PC-9 (cell line): ENCODE measurements at places on chromosomes 13 and 19. TPM values are rescaled to one million over a fixed set of nuclear protein-coding genes. Genes with fewer than 3 reads are reported as not detected.
A peak's percentile ranks its signal among the peaks of the same experiment; 100 is the strongest.

ZNF701 gene
- 22.1 and 24.2 TPM in 2 replicates for total RNA-seq

- no peak for DNase-seq
These were observed 143.4 kb downstream of the CYSLTR2 start for GRCh38 chr13:48797127-48797526.

TUBA3C gene
- not detected in 2 replicates for total RNA-seq

- DNase-seq, result no peak
These were observed 1.1 kb downstream of the CLN5 start for GRCh38 chr13:76993021-76993420.

CUL4A gene
- 90.8 and 91.0 TPM in 2 replicates for total RNA-seq

ASF1B gene
- 67.4 and 71.2 TPM in 2 replicates for total RNA-seq

GRCh38 chr13:49777746-49778614, 14.5 kb downstream of the KPNA3 start:
- no peak for DNase-seq

DNA sequence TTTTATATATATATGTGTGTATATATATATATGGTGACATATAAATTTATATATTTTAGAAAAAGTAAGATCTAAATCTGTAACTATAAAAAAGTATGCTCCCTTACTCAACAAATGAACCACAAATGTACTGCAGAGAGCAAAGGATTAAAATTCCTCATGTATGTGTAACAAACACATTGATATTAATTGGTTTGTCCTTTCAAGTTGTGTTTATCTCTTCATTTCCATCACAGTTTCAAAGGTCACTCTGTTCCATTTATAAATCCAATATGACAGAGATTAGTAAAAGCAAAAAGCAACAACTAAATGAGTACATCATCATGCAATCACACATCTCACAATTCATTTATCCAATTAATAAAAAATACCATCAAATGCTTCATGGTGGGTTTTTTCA, 247.9 kb downstream of the DACH1 start:
- no peak for DNase-seq

GRCh38 chr13:36981156-36981743, 17.9 kb downstream of the ALG5 start:
- DNase-seq, result no peak

ZNF665 gene
- 6.8 and 11.2 TPM in 2 replicates for total RNA-seq

DNA sequence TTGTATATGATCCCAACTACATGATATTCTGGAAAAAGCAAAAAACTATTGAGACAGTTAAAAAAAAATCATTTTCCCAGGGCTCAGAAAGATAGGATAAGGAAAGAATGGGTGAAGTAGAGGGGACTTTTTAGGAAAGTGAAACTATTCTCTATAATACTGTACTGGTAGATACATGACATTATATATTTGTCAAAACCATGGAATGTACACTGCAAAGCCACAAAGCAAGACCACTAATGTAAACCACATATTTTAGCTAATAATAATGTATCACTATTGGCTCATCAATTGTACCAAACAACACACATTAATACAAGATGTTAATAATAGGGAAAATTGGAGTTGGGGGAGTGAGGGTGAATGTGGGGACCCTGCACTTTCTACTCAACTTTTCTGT, 182.6 kb downstream of the EFNB2 start:
- no peak for DNase-seq

GRCh38 chr13:19089315-19089714, 92.3 kb downstream of the TUBA3C start:
- DNase-seq, result no peak

- no peak for DNase-seq
These were observed 101.4 kb downstream of the ABCC4 start for GRCh38 chr13:95199896-95200295.

- no peak for DNase-seq
These were observed 32.3 kb downstream of the TSSK6 start for GRCh38 chr19:19482809-19483596.

- peak; percentile 64 for DNase-seq
These were observed 13.7 kb upstream of the GPR183 start for GRCh38 chr13:99320693-99321481.

FCER2 gene
- total RNA-seq, result not detected in 2 replicates

DNA sequence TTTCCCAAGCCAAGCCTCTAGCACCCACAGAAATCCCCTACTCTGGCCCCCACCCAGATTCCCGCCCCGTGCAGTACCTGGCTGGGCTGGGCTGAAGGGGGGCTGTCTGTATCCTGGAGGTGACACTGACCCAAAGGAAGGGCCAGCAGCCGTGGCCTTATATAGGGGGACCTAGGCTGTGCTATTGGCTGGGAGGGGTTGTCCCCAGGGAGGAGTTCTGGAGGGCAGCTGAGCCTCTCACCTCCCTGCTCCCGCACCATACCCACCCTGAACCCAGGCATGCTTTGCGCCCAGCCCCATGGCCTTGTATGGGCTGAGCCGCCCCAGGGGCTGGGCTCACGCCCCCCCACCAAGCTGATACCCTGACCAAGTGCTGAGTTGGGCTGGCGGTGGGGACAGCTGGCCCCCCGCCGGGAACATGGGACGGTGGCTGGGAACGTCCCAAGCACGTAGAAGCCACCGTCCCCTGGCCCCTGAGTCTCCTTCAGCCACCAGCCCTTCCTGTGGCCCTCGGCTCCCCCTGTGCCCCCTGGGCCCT, at the start of gene CKM:
CKM (minus strand) TSS at position 132 of the 538 bp plus-strand sequence. CDS start 3,162 bp downstream, outside the sequence.
- no peak for DNase-seq

DNA sequence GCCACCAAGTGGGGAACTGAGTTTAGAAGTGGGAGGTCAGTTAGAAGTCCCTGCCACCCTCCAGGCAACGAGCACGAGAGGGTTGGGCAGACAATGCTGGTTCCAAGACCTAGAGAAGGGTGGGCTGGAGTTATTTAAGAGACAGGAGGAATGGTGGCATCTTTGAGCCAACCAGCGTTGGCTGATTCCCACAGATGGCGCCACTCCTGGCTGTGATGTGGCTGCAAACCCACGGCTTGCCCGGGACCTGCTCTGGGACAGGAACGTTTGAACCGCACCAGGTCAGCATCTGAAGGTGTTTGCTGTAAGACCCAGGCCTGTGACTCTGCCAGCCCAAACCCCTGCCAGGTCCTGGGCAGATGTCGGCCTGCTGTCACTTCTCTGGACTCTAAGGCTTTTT, 42.8 kb downstream of the BICRA start:
- no peak for DNase-seq

GRCh38 chr19:51161266-51161665, 19.2 kb downstream of the SIGLEC7 start:
- no peak for DNase-seq

GRCh38 chr19:16283210-16284061, 41.2 kb upstream of the KLF2 start:
- no peak for DNase-seq

FBXO17 gene
- total RNA-seq, result 8.1 and 11.1 TPM in 2 replicates

NLRP4 gene
- 1.6 and 1.7 TPM in 2 replicates for total RNA-seq

URI1 gene
- total RNA-seq, result 52.4 and 56.0 TPM in 2 replicates

DNA sequence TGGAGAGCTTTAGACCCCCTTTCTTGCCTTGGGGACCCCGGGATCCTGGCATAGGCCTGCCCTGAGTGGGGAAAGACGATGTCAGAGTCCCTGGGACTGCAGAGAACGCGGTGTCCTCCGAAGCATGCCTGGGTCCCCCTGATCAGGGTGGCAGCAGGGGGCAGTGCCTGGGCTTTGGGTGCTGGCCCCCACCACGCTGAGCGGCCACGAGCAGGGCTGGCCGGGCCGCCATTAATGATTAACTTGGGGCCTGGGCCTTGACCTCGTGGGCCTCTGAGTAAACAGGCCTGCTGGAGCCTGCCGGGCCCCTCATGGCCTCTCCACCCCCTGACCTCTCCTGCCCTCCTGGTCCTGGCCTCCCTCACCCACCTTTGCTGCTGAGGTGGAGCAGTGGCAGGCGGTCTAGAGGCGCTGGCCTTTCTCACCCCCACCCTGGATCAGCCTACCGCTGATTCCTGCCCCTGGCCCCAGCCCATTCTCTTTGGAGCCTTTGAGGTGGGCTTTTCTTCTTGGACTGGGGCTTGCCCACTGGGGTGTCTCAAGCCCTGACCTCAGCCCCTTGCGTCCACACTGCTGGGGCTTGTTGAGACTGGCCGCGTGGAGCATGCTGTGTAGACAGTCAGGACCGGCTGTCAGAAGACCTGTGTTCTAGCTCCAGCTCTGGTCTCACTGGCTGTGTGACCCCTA, 26.3 kb downstream of the CEBPA start:
- no peak for DNase-seq

DNA sequence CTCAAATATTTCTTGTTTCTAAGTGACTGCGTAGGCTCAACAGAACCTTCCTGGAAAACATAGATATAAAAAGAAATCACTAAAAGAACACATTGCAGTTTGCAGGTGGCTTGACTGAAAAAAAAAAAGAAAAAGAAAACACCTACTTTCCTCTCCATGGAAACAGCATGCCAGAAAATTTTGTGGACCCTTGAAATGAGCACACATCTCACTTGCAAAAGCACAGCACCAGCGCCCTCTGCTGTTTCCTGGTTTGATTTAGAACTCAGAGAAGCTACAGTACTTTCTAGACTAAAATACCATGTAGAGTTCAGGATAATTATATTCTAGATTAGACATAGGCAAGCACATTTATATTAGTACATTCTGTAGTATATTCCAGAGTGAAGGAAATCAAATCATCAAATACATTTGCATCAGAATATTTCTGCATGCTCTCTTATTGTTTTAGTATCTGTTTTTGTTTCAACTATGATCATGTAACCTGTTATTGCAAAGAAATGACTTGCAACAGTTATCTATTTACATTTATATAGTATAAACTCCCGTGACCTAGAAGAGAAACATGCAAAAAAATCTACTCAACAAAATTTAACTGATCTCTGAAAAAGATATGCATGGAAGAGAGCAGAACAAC, 22.3 kb upstream of the XPO4 start:
- peak; percentile 48 for DNase-seq

- DNase-seq, result no peak
These were observed 7.1 kb upstream of the POU4F1 start for GRCh38 chr13:78610381-78610883.

- DNase-seq, result no peak
These were observed 15.6 kb downstream of the TUBGCP3 start for GRCh38 chr13:112572366-112572765.

DNA sequence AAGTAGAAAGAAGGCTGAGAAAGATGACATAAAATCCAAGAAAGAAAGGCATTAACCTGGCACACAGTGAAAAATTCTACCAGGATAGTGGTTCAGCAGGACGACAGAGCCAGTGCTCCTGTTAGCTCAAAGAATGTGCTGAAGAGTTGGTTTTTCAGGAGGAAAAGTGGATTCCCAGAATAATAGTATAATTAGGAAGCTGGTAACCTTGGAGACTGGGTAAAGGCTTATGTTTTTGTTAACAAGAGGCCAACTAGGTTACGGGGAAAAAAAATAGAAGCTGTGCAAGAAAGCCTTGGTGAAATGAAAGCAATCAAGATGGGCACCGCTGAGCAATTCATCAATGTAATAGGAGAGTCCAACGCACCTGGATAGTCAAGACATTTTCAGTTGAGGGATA, 54.7 kb downstream of the SLC15A1 start:
- no peak for DNase-seq

DNA sequence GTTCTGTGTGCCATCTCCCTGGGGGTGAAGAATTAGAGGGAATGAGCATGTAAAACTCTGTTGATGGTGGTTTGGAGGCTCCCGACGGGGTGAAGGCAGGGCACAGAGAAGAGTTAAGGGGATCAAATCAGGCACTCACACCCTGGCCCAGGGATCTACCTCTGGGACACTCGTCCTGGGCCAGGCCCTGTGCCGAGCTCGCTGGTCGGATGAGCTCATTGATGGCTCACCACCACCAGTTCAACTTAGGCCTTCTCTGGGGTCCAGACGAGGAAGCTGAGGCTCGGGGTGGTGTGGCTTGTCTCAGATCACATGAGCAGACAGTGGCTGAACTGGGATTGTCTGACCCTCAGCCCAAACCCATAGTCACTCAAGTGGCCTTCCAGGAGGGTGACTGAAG, 1.6 kb downstream of the NACC1 start:
- no peak for DNase-seq

DNA sequence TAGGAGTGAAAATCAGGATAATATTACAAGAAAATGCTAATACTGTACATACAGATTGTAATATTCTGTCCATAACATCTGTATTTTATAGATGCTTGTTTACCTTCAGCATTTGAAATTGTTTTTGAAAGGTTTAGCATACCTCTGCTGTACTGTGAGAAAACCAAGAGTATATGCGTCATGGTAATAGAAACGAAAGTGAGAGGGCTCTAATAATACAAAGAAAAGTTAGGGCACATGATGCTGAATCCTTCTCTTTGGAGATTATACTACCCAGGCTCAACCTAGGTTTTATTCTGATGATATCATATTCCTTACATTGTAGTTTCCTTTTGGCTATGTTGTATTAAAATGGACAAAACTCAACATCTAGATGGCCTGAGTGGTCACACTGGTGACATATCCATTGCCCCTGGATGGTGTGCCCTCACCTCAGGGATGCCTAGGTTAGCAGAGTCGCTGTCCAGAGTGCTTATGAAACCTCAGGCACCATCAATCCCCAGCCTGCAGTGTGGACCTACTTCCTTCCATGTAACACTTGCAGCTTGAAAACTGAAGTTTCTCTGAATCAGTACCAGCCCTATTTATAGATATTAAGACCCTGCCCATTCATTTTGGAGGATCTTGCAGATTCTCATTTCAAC, 253.7 kb downstream of the KCTD12 start:
- no peak for DNase-seq

PLK5 gene
- not detected in 2 replicates for total RNA-seq

- no peak for DNase-seq
These were observed 242.4 kb downstream of the KCNRG start for GRCh38 chr13:50257646-50258045.

GRCh38 chr19:5690955-5691821, 1.1 kb downstream of the RPL36 start:
- DNase-seq, result no peak

DNA sequence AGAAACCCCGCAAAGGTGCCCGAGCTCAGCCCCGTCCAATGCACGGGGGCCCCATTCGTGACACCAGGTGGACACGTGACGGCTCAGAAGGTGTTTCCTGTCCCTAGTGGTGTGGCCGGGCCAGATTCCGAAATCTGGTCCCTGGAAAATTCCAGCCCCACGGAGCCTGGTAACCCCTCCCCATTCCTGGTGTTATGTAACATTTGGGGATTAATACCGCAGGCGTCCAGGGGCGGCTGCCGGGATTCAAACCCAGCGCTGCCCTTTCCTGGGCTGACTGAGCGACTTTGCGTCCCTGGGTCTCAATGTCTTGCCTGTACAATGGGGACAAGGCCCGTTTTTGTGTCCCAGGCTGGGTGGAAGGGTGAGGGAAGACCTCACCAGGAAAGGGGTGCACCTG, 1.0 kb upstream of the PLK5 start:
- DNase-seq, result no peak

GRCh38 chr19:35365303-35365702, 5.6 kb upstream of the GPR42 start:
- no peak for DNase-seq

GRCh38 chr19:13152356-13152973, 2.3 kb downstream of the IER2 start:
- no peak for DNase-seq

DNA sequence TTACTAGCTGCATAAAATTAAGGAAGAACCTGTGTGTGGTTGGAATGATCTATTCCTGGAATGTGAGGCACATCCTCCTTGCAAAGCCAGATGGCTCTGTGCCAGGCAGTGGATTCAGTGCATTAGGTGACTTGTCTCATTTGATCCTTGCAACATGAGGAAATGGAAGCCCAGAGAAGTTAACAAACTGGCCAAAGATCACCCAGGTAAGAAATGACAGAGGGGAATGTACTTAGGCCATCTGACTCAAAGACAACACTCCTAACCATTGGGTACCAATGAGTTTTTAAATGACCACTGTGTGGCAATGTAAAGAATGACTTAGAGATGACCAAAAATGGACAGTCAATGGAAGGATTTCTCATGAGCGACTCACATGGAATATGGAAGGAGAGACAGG, 114.2 kb upstream of the RXFP2 start:
- DNase-seq, result no peak

CAPN12 gene
- total RNA-seq, result 38.4 and 43.9 TPM in 2 replicates

ZNF540 gene
- 0.25 and 0.37 TPM in 2 replicates for total RNA-seq
